ENCODE measurements at places on chromosomes 1 and 21. TPM values are rescaled to one million over a fixed set of nuclear protein-coding genes. Genes with fewer than 3 reads are reported as not detected.

Gene DCST2
- 5.4 TPM for total RNA-seq

DNA sequence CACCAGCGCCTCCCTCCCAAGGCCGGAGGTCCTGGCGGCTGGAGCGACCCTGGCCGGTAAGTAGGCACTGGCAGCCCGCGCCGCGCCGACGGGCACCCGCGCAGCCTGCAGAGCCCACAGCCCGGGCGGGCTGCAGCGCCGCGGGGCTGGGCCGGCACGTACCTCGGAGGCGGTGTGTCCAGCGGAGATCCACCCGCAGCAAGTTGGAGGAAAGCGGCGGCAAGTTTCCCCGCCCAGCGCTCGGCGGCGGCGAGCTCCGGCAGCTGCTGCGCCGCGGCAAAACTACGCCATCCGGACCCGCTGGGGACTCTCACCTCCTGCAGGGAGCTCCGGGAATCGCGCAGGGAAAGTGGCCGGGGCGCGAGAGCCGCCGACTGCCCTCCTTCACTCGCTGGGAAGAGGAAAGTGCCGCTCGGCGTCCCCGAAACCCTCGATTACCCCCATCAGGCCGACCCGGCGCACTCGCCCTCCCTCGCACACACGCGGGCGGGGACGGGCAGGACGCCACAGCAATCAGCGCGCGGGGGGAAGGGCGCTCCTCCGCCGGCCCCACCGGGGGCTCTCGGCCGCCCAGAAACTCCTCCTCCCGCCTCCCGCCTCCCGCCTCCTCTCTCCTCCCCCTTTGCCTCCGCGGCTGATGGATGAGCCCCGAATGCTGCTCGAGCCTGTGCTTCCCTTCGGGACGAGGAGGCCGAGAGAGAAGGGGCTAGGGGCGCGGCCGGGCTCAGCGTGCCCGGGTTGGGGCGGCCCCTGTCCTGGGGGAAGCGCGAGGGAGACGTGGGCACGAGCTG is at the start of gene TGFBR3:
Gene TGFBR3 (minus strand): TSS at position 436 of the 791 bp plus-strand sequence. CDS start 24,620 bp downstream, outside the sequence.
- peak within 1 kb of the TSS; percentile 67 for H3K27ac ChIP-seq
- no peaks in the 10 kb centered on the region for H3K4me1 ChIP-seq
- H3K4me3 ChIP-seq, result peak within 1 kb of the TSS; percentile 52
- H3K36me3 ChIP-seq, result no peaks in the 10 kb centered on the region
- peaks cover 9% of the 10 kb centered on the region for H3K27me3 ChIP-seq
- DNase-seq, result peak; percentile 98

Gene F5
- not detected for total RNA-seq

Gene LCE1B
- not detected for total RNA-seq

GRCh38 chr1:226814751-226815537 is 55.5 kb upstream of the PSEN2 start:
- no peak for DNase-seq
- peak overlapping the region; percentile 5 for H3K27ac ChIP-seq
- peaks cover 9% of the 10 kb centered on the region for H3K4me1 ChIP-seq
- no peak overlapping the region for H3K4me3 ChIP-seq
- no peaks in the 10 kb centered on the region for H3K27me3 ChIP-seq

GRCh38 chr1:7552402-7552801 is 218.7 kb upstream of the VAMP3 start:
- peaks cover 19% of the 10 kb centered on the region for H3K4me1 ChIP-seq
- H3K36me3 ChIP-seq, result no peaks in the 10 kb centered on the region
- H3K4me3 ChIP-seq, result no peak overlapping the region

DNA sequence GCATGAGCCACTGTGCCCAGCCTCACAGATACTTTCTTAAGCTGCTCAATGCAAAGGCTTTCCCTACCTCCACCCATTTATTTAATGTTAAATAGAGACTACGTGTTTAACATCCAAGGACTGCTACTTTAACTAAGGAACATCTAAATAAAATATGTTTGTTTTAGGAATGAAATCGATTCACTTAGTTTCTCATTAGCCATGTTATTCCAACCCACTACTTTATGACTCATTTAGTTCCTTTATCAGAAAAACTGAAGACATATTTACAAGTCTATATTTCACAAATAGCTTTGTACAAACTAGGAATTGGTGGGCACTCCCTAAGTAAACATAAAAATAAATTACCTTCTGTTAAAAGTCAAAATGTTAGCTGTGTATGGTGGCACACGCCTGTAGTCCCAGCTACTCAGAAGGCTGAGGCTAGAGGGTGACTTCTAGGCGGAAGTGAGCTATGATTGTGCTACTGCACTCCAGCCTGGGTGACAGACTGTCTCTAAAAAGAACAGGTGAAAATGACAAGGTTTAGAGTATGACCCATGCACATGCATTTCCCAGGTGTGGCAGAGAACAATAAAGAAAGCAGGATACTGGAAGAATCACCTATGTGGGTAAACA is 39.9 kb upstream of the AK4 start:
- H3K36me3 ChIP-seq, result no peaks in the 10 kb centered on the region
- no peak overlapping the region for H3K4me3 ChIP-seq
- DNase-seq, result no peak
- H3K27ac ChIP-seq, result no peak overlapping the region
- peaks cover 4% of the 10 kb centered on the region for H3K4me1 ChIP-seq

- no peak overlapping the region for H3K27ac ChIP-seq
- H3K4me1 ChIP-seq, result no peaks in the 10 kb centered on the region
- no peak overlapping the region for H3K4me3 ChIP-seq
- H3K27me3 ChIP-seq, result no peaks in the 10 kb centered on the region
- DNase-seq, result no peak
These were observed 24.0 kb downstream of the MRAP start for GRCh38 chr21:32322676-32323075.

Gene PLA2G2F
- not detected for total RNA-seq

DNA sequence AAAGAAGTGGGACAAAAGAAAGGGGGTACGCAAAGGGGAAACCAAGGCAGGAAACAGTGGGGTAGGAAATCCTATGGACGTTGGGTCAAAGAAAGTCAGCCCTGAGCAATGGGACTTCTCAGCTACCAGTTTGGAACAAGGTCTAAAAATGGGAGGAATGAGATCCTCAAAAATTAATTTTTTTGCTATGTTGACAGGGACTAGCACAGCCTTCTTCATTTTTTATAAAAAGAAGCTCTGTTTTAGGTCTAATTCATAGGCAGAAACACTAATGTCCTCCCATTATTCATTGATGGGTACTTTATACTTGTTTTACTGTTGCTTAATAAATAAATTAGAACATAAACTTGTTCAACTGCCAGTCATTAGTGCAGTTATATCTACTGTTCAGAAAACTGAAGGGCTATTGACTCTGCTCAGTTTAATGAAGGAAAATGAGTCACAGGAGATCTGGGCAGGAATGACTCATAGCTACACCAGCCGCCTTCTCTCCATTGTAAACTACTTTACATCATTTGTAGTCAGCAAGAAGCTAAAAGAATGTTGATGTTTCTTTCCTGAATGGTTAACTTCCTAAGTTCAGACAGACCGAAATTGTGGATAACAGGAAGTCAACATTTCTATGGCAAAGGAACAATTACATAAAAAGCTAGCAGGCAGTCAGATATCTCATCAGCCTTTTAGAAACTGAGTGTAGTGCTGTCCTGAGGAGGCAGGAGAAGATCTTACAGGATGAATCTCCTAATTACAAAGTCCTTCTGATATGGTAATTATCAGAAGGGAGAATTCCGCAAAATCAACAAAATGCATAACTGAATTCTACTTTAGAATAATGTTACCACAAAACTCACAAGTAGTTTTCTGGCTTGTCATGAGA is 356.4 kb upstream of the PKN2 start:
- H3K36me3 ChIP-seq, result no peaks in the 10 kb centered on the region
- no peaks in the 10 kb centered on the region for H3K4me1 ChIP-seq
- no peaks in the 10 kb centered on the region for H3K27me3 ChIP-seq

Gene LCK
- total RNA-seq, result 0.18 TPM

Gene OR2AK2
- total RNA-seq, result not detected

- H3K4me1 ChIP-seq, result peaks cover 44% of the 10 kb centered on the region
- H3K27ac ChIP-seq, result no peak overlapping the region
- H3K27me3 ChIP-seq, result no peaks in the 10 kb centered on the region
- H3K36me3 ChIP-seq, result no peaks in the 10 kb centered on the region
- H3K4me3 ChIP-seq, result no peak overlapping the region
These were observed 5.9 kb downstream of the BACH1 start for GRCh38 chr21:29304597-29304996.

DNA sequence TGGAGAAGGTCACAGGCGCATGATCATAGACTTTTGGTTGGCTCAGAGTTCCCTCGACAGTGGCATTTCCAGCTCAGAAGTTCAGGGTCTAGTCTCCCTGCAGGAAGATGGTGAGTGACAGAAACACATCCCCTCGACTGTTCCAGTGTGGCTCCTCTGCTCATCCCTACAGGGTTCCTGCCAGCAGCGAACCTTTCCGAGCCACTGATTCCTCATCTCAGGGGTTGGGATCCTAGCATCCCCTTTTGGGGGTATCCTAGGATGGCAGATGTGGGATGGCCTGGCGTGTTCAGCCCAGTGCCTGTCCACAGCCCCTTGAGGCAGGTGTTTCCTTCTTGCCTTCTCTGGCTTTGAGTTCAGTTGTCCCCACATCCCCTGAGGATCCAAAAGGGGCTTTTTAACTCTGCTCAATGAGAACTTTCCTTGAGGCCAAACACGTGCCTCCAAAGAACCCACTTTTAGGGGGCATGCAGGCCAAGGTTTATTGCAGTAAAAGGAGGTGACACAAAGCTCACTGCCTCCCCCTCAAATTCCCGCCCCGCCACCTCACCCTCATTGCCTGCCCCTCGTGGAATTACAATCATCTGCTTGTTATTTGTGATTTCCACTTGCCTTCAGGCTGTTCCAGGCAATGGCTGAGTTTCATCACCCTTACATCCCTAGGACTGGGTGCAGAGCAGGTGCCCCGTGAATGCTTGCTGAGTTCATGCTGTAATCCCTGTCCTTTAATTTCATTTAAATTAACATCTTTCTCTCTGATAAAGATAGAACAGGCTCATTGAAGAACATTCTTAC is 440.7 kb downstream of the CAMTA1 start:
- no peaks in the 10 kb centered on the region for H3K4me1 ChIP-seq
- no peaks in the 10 kb centered on the region for H3K27me3 ChIP-seq
- no peak overlapping the region for H3K27ac ChIP-seq

Gene CYYR1
- total RNA-seq, result 2.6 TPM

GRCh38 chr21:44423941-44424607 is 31.2 kb upstream of the LRRC3 start:
- no peaks in the 10 kb centered on the region for H3K27me3 ChIP-seq
- H3K4me3 ChIP-seq, result no peak overlapping the region
- no peak for DNase-seq
- no peaks in the 10 kb centered on the region for H3K4me1 ChIP-seq

Gene PADI2
- 0.54 TPM for total RNA-seq

DNA sequence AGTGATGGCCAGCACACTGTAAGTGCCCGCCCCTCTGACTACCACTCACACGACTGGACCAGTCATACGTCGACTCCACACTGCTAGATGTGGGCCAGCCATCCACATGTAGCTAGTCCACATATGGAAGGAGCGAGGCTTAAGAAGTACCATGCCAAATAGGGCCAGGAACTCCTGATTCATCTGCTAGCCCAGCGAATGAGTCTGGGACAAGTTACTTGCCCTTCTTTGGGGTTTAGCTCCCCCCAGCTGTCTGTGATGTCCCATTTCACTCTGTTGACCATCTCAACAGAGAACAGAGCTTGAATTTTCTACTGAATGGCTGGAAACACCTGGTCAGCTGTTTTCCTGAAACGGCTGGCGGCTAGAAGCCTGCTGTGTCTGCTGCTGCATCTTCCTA is 5.8 kb downstream of the CSRP1 start:
- H3K27ac ChIP-seq, result peak overlapping the region; percentile 99
- H3K4me1 ChIP-seq, result peaks cover 63% of the 10 kb centered on the region
- no peak overlapping the region for H3K4me3 ChIP-seq
- H3K27me3 ChIP-seq, result no peaks in the 10 kb centered on the region

GRCh38 chr1:237858992-237859391 is 31.7 kb downstream of the ZP4 start:
- no peak for DNase-seq
- H3K4me1 ChIP-seq, result no peaks in the 10 kb centered on the region
- H3K27me3 ChIP-seq, result no peaks in the 10 kb centered on the region
- no peak overlapping the region for H3K27ac ChIP-seq
- H3K4me3 ChIP-seq, result no peak overlapping the region
